ENCODE measurements at places on chromosomes 12 and 14.

GRCh38 chr12:11969437-11970154 is 101.1 kb upstream of the BCL2L14 start:
- DNase-seq: peak; percentile 34

GRCh38 chr12:109948368-109948767 is 47.8 kb downstream of the GIT2 start:
- no peak for DNase-seq

DNA sequence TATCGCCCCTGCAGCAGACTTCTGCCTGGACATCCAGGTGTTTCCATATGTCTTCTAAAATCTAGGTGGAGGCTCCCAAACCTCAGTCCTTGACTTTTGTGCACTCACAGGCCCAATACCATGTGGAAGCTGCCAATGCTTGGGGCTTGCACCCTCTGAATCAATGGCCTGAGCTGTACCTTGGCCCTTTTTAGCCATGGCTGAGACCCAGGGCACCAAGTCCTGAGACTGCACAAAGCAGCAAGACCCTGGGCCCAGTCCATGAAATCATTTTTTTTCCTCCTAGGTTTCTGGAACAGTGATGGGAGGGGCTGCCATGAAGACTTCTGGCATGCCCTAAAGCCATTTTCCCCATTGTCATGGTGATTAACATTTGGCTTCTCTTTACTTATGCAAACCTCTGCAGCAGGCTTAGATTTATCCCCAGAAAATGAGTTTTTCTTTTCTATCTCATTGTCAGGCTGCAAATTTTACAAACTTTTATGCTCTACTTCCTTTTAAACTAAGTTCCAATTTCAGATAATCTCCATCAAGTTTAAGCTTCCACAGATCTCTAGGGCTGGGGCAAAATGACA is 1445.8 kb upstream of the FLRT2 start:
- DNase-seq: peak; percentile 5

GRCh38 chr12:39990122-39991101 is 115.5 kb downstream of the SLC2A13 start:
- DNase-seq: peak; percentile 45

DNA sequence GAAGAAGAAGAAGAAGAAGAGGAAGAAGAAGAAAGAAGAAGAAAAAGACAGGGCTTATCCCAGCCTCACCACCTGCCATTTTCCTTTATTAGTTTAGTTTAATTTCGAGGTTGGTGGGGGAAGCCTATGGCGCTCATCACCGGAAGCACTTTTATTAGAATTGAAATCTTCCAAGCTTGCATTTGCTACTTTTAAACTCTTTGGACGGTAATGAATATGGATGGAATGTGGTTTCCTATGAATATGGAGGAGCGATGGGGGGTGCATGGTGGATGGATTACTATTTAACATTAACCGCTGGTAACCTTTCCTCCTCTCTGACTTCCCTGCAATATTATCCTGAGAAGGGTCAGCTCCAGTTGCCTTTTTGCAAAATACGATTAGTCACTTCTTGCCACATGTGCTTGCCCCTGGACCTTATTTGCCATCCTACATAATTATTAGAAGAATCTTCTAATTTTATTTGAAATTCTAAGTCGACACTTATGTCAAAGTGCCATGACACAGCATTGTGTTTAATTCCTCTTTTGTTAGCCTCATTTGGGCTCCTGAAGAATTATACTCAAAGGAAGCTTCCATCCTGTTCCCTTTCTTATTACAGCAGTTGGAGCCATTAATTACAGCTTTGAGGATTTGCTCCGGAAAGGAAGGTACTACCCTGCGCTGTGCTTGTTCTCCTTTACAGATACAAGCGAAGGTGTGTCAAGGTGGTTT is 424.5 kb downstream of the VRK1 start:
- DNase-seq: no peak

DNA sequence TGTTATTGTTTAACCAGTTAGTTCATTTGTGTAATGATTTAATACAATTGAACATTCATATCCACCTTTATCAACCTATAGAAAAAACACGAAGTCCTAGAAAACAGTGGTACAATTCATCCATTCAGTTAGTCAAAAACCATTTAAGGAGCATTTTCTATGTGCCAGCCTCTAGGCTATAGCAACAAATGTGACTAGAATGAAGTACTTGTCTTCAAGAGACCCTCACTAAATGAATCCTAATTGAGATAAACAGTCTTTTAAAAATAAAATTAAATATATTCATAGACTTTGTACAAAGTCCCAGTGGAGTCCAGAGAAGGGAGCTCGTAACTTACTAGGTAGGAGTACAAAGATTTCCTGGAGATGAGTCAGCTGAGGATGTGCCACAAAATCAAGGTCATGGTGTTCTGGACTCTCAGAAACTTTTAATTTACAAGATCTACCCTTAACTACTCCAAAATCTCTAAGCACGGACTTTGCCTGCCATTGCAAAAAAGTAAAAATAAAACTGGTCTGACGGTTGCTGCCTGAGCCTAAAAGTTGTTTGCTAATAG is 430.7 kb upstream of the DCN start:
- no peak for DNase-seq

GRCh38 chr12:76866726-76867125 is 12.1 kb downstream of the CSRP2 start:
- DNase-seq: no peak

DNA sequence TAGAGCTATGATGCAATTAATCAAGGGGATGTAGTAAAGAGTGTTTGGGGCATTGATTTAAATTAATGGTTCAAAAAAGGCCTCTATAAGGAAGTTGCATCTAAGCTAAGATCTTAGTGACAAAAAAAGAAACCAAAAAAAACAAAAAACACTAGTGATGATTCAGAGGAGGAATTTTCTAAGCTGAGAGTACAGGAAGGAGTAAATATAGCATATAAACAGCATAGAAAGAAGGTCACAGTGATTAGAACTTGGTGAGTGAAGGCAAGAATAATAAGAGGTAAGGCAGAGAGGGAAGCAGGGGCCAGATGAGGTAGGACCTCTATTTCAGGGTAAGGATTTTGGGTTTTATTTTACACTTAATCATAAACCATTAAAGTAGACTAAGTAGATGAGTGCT is 48.0 kb upstream of the PDZRN4 start:
- DNase-seq: no peak

DNA sequence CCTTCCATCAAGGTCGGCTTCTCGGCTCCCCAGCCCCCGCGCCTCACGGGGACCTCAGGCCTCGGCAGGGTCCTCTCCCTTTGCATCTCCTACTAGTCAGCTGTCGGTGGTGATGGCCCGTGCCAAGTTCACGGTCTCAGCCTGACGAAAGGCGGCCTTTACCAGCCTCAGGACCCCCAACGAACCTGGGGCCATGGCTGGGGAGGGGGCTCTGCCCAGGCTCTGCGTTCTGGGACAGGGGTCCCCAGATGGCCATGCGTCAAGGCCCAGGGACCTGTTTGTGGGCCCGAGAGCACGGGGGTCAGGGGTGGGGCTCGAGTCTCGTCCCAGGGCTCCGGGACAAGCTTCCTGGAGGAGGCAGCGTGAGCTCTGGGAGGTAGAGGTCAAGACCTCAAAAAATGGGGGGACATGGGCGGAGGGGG is 32.8 kb upstream of the DEGS2 start:
- no peak for DNase-seq

- DNase-seq: no peak
These were observed 32.0 kb downstream of the PTPN11 start for GRCh38 chr12:112450725-112451124.

- DNase-seq: no peak
These were observed 79.0 kb upstream of the AMIGO2 start for GRCh38 chr12:47158792-47159191.

GRCh38 chr12:103986829-103987228 is 21.2 kb downstream of the TDG start:
- DNase-seq: peak; percentile 71

GRCh38 chr12:43338848-43339526 is 213.0 kb downstream of the ADAMTS20 start:
- peak; percentile 96 for DNase-seq

- no peak for DNase-seq
These were observed 183.9 kb downstream of the APAF1 start for GRCh38 chr12:98828802-98829600.

DNA sequence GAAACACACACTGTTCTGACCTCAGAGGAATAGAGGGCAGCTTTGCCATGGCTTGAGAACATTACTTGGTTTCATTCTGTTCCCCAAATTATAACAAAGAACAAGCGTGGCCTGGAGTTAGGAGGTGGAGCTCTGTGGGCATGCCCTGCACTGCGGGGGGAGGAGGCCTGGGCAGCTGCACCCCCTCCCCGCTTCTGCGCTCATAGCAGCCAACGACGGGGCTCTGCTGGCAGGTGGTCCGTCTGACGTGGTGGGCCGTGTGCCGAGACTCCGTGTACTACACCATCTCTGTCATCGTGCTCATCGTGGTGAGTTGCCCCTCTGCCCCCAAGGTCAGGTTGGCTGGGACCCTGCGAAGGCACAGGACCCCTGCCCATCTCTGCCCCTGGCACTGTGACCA is 70.4 kb upstream of the RIN3 start:
- DNase-seq: no peak

GRCh38 chr12:793037-793436 is 40.7 kb downstream of the WNK1 start:
- no peak for DNase-seq

DNA sequence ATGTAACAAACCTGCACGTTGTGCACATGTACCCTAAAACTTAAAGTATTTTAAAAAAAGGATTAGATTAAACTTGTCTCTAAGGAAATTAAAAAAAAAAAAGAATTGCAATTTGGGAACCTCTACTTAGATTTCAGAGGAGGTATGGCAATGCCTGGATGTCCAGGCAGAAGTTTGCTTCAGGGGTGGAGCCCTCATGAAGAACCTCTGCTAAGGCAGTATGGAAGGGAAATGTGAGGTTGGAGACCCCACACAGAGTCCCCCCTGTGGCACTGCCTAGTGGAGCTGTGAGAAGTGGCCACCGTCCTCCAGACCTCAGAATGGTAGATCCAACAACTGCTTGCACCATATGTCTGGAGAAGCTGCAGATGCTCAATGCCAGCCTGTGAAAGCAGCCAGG is 279.6 kb upstream of the CCDC196 start:
- peak; percentile 54 for DNase-seq

DNA sequence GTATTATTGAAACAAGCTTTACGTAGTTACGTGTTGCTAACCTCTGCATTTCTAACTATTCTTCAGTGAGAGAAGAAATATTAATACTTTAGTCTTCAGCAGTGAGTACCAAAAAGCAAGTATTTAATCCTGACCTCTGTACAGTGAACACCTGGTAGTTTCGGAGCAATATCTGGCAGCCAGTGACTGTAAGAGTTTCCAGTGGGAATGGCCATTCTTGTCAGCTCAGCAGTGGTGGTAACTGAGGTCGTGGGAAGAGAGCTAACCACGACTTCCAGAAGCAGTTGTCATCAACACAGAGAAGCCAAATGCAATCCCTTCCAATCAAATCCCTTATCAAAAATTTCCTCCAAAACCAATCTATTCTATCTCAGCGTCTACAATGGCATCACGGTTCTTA is 1500.2 kb upstream of the FLRT2 start:
- no peak for DNase-seq

All from mesendoderm (in vitro differentiated cells).